ENCODE measurements at places on chromosomes 5 and 9.
A peak's percentile ranks its signal among the peaks of the same experiment; 100 is the strongest.

DNA sequence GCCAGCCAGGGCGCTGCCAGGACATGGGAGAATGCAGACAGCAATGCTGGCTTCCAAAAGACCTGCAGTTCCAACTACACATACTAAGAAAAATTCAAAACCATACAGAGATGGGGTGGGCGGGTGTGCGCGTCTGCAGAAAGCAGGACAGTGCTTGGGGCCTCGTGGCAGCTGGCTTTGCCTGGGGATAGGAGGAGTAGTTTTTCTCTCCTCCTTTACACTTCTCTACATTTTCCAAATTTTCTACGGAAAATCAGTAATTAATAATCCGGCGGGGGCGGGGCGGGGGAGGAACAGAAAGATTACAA, 43.6 kb upstream of the SARDH start:
- DNase-seq: no peak

DNA sequence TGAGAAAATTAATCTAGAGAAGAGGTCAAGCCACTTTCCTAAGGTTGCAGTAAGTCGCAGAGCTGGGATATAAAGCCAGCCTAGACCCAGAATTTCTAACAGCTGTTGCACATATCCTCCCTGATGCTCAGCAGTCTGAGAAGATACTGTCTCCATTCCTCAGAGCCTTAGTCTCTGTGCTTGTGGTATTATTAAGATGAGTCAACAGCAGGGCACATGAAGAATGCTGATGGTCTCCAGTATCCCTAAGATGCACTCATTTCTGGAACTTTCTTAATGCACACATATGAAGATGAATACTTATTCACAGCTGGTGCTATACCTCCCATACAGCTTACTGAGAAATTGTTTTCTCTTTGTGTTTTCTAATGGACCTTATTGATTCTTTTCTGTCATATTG, 32.5 kb downstream of the SGCD start:
- no peak for DNase-seq

DNA sequence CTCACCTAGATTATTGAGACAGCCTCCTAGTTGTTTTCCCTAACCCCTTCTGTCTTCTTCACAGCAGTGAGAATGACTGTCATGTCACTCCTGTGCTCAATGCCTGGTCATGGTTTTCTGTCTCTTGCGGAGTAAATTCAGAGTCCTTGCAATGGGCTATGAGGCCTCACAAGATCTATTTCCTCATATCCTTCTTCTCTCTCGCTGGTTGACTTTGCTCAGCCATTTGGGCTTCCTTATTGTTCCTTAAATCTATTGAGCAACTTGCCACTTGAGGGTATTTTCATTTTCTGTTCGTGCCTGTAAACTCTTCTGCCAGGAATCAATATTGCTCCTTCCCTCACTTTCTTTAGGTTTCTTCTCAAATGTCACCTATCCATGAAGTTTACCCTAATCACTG, 9.0 kb downstream of the PPP3R2 start:
- no peak for DNase-seq

GRCh38 chr9:130450344-130451003, 5.7 kb downstream of the ASS1 start:
- no peak for DNase-seq

- no peak for DNase-seq
Observed at GRCh38 chr5:134948911-134949310, 18.8 kb upstream of the CATSPER3 start.

DNA sequence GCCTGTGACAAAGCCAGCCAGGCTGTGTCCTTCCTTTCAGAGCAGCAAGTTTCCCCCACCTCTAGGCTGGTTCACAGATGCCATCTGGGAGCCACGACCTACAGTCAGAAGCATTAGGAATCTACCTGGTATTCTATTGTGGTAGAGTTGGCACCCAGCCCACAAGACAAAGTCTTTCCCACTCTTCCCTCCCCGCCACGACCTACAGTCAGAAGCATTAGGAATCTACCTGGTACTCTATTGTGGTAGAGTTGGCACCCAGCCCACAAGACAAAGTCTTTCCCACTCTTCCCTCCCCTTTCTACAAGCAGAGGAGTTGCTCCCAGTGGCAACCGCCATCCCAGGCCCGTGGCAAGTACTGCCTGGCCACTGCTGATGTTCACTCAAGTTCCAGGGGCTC, 157.8 kb upstream of the TNC start:
- DNase-seq: no peak

DNA sequence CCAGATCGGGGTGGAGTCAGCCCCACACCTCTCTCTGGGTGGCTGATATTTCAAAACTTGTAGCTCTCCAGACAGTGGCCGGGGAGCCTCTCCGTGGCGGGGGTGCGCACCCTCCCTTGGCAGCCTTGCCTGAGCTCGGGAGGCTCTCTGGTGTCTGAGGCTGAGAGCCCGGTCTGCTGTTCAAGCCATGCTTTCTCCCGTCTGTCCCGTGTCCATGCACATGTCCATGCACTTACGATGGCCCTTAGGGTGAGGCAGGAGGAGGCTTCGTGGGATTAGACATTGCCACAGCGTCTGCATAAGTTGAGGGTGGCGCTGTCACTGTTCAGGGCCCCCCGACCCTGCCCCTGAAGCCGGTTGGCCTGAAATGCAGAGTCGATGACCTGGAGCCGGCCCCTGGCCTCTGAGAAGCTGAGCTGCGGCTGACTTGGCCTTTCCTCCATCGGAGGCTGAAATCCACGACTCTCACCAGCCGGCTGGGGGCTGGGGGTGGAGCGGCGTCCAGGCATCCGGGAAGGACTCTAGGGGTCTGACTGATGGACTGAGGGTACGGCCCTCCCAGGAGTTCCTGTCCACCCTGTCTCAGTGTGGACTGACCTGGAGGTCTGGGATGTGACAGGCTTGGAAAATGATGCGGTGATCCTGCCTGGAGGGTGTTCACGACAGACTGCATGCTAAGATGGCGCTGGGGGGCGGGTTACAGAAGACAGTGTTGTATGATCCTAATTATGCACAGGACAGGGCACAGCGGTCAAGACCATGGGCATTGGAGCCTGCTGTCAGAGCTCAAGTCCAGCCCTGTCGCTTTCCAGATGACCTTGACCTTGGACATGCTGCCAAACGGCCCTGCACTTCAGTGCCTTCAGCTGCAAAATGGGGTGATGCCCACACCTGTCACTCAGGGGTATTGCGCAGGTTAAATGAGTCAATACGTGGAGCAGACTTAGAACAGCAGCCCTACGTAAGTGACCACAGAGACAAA, 18.3 kb upstream of the SLC2A6 start:
- no peak for DNase-seq

GRCh38 chr5:165627548-165628170, 2122.2 kb downstream of the MAT2B start:
- no peak for DNase-seq

GRCh38 chr9:89109666-89110065, 69.0 kb downstream of the SHC3 start:
- no peak for DNase-seq

- no peak for DNase-seq
Observed at GRCh38 chr9:83242066-83242465, 179.1 kb upstream of the RASEF start.

- DNase-seq: no peak
Observed at GRCh38 chr5:76269259-76269931, 133.7 kb upstream of the IQGAP2 start.

DNA sequence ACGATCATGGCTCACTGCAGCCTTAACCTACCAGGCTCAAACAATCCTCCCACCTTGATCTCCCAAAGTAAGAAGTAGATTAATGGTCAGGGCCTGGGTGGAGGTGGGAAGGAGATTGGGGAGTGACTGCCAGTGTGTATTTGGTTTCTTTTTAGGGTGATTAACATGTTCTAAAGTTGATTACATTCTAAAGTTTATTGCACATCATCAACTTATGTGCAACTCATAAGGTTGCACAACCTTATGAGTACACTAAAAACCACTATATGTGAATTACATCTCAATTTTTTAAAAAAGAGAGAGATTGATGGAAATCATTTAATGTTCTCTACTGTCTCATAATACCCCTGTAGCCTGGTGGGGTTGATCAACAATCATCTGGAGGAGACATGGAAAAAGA, 218.1 kb downstream of the AOPEP start:
- no peak for DNase-seq

- DNase-seq: peak; percentile 50
Observed at GRCh38 chr9:136644593-136645351, 17.9 kb upstream of the EGFL7 start.

DNA sequence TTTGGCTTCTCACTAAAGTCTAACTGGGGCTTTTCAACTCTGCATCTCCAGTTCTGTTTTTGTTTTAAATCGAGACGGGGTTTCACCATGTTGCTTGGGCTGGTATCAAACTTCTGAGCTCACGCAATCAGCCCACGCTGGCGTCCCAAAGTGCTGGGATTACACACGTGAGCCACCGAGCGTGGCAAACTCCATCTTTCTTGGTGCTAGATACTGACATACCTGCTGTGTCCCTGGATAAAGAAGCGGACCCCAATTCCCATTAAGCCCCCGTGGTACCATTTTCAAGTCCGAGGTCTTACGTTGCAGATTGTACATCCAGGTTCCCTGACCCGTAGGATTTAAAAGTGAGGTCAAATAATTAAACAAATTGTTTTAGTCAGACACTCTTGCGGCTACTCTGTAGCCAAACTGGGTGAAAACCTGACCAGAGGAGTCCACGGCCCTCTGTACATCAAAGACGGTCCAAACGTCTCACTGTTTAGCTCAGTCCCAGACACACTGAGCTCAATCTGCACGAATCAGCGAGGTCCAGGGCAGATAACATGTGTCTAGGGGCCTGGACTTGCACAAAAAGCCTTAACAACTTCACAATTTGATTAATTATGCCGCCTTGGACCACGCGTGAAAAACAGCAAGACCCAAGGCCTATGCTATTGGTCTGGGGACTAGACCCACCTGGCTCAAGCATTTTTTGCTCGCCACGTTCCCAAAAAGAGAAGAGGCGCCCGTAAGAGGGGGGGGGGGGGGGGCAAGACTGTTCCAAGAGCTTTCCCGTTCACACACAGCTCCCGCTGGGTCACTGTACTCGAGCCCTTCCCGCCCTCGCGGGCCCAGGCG, 727 bp upstream of the DNAJA1 start:
- no peak for DNase-seq

DNA sequence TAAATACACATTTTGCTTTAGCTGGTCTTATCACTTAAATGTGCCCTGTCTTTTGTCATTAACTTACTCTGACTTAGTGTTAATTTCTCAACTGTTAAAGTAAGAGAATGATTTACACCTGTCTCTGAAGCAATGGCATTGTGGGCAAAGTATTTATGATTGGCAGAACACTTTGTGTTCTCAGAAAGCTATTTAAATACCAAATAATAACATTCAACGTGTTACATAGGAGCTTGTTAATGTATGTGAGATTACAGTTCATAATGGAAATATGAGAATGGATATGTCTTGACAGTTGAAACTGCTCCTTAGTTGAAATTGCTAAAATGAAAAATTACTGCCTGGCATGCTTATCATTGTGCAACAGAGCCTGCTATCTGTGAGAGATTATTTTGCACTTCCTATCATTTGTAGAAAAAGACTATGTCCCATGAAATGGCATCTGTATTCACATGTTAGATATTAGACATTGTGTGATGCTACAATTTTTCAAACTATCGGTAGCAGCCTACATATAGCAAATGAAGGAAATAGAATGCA, 46.1 kb downstream of the PRR16 start:
- DNase-seq: no peak

Data from stimulated activated CD8-positive, alpha-beta memory T cell treated with anti-CD3 and anti-CD28 coated beads, Interleukin-12 subunit alpha, Interleukin-12 subunit beta, amount 100 ng/mL, for 4 hours (primary cell).